Germinal center (tissue), 1 donor: ENCODE measurements at places on chromosomes 7 and 10.

DNA sequence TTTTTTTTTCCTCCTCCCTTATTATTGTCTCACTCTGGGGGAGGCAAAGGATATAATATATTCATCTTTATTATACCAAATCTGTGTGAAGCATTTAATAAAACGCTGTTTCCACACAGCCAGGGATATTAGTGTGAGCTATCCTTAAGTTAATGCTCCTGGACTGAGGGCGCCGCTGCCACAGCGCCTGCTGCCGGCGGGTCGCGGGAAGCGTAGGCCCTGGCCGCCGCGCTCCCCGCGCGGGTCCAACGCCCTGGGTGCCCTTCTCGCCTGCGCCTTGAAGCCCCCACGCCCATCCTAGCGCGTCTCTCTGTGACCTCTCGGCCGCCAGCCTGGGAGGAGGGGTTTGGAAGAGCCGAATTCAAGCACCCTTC lies 9.5 kb upstream of the LBX1 start:
- no peak for DNase-seq

DNA sequence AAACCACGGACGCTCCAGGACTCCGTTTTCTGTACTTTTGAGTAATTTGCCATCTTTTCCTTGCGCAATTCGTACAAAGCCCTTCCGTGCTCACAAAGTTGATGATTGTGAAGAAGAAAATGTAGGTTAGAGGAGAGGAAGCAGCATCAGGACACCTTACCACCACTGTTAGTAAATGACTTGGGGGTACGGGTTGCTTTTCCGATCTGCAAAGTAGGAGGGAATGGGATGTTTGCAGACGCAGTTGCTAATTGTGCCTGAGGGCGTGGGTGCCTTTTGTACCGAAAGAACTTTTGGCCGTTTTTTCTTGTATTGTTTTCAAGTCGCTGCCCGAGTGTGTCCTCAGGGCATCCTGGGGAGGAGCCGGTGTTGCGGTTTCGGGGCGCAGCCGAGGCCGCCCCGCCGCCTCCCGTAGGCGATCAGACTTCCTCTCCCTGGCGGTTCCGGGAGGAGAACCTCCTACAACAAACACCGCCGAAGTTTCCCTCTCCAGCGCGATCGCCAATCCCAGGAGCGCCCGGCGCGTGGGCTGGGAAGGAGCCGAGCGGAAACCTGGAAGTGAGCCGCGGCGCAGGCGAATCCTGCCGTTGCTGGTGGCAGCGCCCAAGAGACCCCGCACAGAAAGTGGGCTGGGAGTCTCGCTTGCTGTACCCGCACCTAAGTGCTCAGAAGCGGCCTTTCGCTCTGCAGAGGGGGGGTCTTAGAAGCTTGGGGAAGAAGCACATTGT lies 1.0 kb downstream of the PRR15 start:
- peak; percentile 53 for DNase-seq

GRCh38 chr7:75565132-75565837 lies 73.2 kb downstream of the SPDYE5 start:
- DNase-seq = no peak

DNA sequence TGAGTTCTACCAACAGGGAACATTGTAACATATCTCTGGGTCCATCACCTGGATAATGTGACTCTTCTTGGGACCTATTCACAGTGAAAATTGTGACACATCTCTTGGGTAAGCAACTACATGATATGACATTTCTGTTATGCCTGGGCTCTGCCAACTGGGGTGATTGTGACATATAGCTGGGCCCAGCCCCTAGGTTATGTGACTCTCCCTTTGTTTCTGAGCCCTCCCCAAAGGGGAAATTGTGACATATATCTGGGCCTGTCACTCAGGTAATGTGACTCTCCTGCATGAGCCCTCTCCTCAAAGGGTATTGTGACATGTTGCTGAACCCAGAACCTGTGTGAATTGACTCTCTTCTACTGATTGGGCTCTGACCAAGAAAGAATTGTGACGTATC lies 22.4 kb upstream of the ZNF107 start:
- DNase-seq = no peak

GRCh38 chr10:68560943-68561864 lies 1.1 kb downstream of the TET1 start:
- DNase-seq = no peak

GRCh38 chr10:7763929-7764328 lies 23.9 kb downstream of the KIN start:
- DNase-seq = no peak

DNA sequence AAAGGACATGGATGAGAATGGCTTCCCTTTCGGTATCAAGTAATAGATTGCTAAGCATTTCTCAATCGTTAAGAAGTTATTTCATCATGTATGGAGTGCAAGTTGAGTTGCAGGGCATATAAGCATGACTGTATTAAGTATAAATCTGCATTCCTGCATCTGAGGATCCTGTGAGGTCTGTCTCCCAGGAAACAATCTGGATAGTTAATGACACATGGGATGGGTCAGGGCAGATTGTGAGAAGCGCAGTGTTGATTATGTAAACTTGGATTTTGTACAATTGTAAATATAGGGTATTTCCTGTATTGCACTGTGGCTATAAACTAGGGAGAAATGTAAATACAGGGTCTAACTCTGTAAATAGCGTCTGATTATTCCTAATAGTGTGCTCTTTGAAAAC lies 102.6 kb downstream of the PLXDC2 start:
- no peak for DNase-seq
